Kidney (tissue), 22 donors: ENCODE measurements at places on chromosomes 3 and 15. TPM values are rescaled to one million over a fixed set of nuclear protein-coding genes. Genes with fewer than 3 reads are reported as not detected.

- H3K36me3 ChIP-seq = no peaks in the 10 kb centered on the region
- H3K4me1 ChIP-seq = no peaks in the 10 kb centered on the region
- no peak overlapping the region for H3K4me3 ChIP-seq
- no peaks in the 10 kb centered on the region for H3K27me3 ChIP-seq
These were observed 738.4 kb downstream of the PLOD2 start for GRCh38 chr3:145422556-145422955.

- H3K36me3 ChIP-seq = no peaks in the 10 kb centered on the region
- no peak for DNase-seq
These were observed 424.2 kb upstream of the ROBO2 start for GRCh38 chr3:76615719-76616118.

DNA sequence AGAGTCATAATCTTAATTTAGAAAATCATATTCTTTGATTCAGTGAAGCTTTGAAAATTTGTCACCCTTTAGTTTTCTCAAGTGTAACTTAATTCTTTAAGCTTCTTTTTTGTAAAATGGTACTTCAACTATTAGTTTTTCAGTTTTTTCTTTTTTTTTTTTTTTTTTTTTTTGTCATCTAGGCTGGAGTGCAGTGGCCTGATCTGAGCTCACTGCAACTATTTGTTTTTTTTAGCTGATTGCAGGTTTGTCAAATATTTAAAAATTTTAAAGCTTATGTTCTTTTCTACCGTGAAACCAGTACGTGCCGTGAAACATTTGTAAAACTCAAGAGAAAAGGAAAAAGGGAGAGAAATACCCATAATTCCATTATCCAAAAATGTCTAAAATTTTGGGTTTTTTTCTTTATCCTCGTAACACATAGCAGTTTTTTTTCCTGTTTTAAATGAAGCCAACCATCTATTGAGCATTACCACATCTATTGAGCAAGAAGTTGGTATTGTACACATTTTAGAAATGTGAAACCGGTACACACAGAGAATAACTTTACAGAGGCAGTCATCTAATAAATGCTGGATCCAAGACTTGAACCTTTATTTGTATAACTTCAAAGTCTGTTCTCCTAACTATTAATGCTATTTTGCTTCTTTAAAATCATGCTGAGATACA, 25.7 kb downstream of the ECT2 start:
- H3K36me3 ChIP-seq = no peaks in the 10 kb centered on the region
- H3K27ac ChIP-seq = no peak overlapping the region
- H3K4me1 ChIP-seq = no peaks in the 10 kb centered on the region
- no peaks in the 10 kb centered on the region for H3K27me3 ChIP-seq
- no peak overlapping the region for H3K4me3 ChIP-seq
- no peak for DNase-seq

DNA sequence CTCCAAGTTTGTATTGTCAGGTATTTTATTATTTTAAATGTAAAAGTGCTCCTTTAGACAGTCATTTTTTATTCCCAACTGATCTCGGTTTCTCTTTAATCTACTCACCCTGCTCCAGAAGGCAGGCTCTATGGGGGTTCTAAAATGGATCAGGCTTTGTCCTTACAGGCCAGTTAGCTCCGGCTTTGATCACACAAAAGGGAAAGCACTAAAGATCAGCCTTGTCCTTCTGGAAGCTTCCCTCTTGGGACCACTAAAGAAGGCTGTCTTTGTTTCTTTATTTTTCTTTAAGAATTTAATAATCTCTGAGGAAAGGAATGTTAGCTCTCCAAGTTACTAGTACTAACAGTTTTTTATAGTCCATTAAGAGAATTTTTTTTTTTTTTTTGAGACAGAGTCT, 560.5 kb upstream of the ZNF717 start:
- H3K27ac ChIP-seq = no peak overlapping the region
- H3K4me1 ChIP-seq = no peaks in the 10 kb centered on the region
- H3K36me3 ChIP-seq = no peaks in the 10 kb centered on the region

DNA sequence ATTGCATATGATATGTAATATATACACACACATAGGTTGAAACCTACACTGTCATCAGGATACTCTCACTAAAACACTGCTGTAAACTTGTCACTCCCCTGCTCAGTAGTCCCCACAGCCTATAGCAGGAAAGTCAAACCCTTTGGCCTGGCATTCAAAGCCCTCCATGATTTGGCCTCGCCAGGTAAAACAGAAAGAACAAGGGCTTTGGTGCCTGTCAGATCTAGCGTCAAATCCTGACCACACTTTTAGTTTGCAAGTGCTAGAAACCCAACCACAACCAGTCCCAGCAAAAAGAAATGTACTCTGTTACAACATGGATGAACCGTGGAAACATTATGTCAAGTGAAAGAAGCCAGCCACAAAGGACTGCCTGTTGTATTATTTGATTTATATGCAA, 11.4 kb downstream of the CRABP1 start:
- H3K36me3 ChIP-seq = no peaks in the 10 kb centered on the region
- H3K27ac ChIP-seq = no peak overlapping the region
- DNase-seq = no peak
- H3K4me3 ChIP-seq = no peak overlapping the region

- peak overlapping the region; percentile 92 for H3K27ac ChIP-seq
- H3K36me3 ChIP-seq = no peaks in the 10 kb centered on the region
- DNase-seq = peak; percentile 58
These were observed 806 bp downstream of the KLHL25 start for GRCh38 chr15:85793641-85794597.

DNA sequence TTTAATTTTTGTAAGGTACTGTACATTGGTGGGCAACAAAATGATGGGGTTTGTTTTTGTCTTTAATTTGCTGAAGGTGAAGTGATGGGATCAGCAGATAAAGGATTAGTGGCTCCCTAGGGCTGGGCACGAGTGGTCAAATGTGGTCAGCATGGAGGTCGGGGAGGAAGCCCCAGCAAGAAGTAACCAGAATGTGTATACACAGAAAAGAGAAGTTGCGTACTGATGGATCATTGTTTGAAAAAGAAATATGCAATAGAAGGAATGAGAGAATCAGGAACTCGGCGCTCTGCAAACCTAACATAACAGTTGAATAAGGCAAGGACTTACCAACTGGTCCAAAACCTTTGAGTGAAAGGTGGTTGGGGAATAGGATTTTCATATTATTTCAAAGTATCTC, 1.5 kb downstream of the TMOD2 start:
- peaks cover 22% of the 10 kb centered on the region for H3K27me3 ChIP-seq
- H3K27ac ChIP-seq = no peak overlapping the region
- no peak for DNase-seq
- no peaks in the 10 kb centered on the region for H3K4me1 ChIP-seq
- H3K4me3 ChIP-seq = no peak overlapping the region

Gene ZIC1
- polyA plus RNA-seq = not detected
